ENCODE measurements at places on chromosomes 12 and 14.

DNA sequence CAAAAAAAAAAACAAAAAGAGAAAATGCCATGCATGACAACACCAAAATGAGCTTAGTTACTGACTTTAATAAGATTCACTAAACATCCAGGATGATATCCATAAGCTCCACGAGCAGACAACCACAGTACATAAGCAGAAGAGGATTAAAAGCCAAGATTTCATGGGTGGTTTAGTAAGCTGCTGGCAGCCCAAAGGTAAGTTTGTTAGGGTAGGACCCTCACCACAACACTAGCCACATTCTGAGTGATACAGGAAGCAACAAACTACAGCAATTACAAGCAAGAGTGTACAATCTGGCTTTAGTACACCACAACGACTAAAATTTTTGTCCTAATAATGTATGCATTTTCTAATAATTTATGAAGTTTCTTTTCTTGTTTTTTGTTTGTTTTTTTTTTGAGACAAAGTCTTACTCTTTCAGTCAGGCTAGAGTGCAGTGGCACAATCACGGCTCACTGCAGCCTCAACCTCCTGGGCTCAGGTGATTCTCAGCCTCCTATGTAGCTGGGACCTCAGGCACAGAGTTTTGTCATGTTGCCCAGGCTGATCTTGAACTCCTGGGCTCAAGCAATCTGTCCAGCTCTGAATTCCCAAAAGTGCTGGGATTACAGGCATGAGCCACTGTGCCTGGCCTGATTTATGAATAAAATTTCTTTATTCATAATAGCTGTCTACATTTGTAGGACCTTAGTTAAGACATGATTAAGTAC, 221.4 kb downstream of the MED13L start:
- no peak for DNase-seq

GRCh38 chr12:96445691-96446583, 43.4 kb upstream of the CFAP54 start:
- DNase-seq, result peak; percentile 61

GRCh38 chr12:68352067-68352466, 19.9 kb upstream of the MDM1 start:
- DNase-seq, result no peak

DNA sequence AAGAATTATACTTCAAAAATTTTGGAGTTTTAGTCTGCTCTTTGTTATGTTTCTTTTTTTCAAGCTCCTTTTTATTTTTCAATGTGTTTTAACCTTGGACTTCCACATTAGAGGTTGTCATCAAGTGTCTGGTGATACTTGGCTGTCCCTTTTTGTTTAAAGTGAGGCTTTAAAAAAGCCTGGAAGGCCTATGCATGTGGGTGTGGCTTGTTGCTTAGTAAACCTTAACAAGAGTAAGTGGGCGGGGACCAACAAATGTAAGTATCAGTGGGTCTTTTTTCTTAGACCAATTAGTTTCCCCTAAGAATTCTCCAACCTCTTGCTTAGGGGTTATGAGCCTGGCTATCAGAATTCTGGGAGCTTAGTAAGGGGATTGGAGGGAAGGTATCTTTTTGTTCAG, 26.4 kb downstream of the HCFC2 start:
- no peak for DNase-seq

- no peak for DNase-seq
Measured at GRCh38 chr14:35212471-35213142, 79.6 kb upstream of the PSMA6 start.

DNA sequence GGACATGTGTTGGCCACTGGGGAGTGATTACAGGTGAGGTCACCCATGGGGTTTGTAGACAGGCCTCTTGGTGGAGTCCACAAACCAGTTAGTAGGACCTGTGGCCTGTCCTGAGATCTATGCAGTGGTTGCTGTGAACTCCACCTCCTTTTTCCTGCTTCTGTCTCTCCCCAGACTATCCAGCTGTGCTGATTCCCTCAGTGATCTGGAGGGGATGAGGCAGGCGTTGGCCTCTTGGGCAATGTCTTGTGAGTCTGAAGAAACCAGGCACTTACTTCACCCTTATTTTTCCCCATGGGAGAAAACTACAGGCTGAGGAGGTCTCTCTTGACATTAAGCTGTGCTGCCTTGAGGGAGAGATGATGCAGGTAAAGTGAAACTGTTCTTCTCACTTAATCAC, 257.2 kb upstream of the PRICKLE1 start:
- no peak for DNase-seq

GRCh38 chr14:58460772-58461171, 33.3 kb downstream of the KIAA0586 start:
- DNase-seq, result no peak

- DNase-seq, result no peak
Measured at GRCh38 chr12:44054281-44054680, 218.4 kb downstream of the TMEM117 start.

DNA sequence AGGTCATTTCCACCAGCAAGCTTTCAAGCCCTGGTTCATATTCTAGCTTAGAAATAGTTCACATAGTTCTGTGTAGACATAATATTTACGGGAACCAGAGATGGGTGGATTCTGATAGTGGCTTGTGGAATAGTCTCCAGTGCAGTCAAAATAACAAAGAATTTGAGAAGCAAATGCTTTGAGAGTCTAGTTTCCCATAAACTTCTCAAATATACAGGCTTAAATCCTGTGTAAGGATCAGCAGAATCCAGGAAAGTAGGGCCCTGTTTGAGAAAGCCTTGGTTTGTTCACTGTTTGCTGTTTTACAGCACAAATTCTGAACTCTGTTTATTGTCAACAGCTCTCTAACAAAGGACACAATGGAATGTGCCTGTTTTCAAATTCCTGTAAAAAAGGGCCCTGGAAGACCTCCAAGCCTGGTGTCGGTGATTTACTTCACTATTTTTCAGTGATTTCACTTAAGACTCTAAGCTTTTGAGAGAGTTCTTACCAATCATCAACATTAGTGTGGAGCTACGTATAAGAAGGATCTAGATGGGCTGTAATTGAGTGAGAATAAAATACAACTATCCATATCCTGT, 11.4 kb upstream of the FOS start:
- DNase-seq, result no peak

DNA sequence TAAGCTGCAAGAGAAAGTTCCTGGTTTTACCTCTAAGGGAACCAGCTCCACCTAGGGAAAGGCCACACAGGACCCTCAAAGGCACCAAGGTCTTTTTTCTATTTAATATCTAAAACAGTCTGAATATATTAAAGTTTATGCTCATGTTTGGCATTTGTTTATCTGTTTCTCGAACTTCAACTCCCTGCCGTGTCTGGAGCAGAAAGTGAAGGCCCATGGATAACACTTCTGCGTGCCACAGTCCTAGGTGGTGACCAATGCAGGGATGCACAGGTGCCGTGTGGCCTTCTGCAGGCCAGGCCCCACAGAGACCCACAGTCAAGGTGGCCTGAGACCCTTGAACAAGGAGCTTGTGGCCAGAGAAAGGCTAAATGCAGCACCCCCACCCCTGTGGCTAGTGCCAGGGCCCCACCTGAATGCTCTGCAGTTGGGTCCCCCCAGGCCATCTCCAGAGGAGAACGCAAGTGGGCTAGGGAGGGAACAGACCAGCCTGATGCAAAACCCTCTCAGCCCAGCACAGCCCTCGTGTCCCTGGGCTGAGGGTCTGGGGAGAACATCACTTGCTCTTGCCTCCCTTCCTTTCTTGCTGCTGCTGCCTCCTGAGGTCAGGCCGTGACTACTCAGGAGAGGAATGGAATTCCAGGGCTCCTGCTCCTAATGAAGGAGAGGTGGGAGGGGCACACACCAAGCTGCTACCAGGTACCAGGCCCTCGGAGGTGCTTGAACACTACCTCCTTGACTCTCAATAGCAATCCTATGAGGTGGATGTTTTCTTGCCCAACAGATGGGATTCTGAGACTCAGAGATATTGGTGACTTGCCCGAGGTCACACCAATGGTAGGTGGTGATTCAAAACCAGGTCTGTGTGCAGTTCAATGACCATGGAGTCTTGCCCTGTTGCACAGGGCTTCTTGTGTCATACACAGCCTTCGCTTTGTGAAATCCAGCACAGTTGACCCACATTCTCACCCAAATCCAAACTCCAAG, 45.4 kb downstream of the PSMA6 start:
- DNase-seq, result no peak

GRCh38 chr12:13347241-13348043, 150.9 kb downstream of the EMP1 start:
- DNase-seq, result no peak

GRCh38 chr14:96160076-96160912, 44.3 kb upstream of the BDKRB2 start:
- no peak for DNase-seq

GRCh38 chr12:3988519-3989217, 115.5 kb upstream of the PARP11 start:
- peak; percentile 26 for DNase-seq

DNA sequence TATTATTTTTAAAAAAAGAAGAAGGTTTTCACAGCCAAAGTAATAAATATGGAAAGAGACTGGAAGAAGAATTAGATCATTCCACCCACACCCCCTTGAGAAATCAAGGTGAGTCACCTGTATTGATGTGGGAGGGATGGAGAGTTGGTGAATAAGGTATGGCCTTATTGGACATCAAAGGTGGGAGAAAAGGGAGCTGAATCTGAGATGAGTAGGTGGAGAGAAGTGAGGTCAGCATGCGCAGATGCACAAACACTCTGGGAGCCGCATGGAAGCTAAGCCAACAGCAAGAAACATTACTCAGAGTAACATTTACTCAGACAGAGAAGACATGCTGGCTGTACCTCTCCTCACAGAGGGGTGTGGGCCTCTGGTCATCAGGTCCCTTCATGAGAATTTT, 113.1 kb upstream of the FOXG1 start:
- DNase-seq, result no peak

GRCh38 chr14:78227248-78228077, 57.3 kb downstream of the NRXN3 start:
- no peak for DNase-seq

DNA sequence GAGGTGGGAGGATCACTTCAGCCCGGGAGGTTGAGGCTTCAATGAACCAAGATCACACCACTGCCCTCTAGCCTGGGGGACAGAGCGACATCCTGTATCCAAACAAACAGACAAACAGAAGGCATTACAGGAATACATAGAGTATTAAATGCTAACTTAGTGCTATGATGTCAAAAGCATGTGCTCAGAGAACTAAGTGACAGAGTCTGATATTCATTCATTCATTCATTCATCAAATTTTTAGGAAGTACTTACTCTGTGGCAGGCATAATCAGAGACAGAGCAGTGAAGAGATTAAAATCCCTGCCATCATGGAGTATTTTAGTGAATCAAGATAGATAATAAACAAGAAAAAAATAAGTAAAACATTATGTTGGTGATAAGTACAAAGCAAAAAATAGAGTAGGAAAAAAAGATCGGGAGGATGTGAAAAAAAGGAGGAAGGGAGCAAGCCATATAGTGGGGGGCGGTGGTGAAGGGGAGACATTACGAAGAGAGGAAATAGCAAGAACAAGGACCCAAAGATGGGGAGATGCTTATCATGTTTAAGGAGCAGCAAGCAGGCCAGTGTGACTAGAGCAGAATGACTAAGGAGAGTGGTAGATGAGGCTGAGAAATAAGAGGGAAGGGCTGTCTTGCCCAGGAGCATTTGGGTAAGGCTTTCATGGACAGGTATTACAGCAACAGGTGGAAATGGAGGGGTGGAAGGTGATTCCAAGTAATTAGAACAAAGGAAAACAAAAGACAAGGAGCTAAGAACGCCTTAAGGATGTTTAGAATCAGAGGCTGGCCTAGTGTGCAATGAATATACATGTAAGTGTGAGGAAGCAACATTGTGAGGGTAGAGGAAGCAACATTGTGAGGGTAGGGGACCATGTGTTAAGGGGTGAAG, 2.8 kb downstream of the MAP4K5 start:
- no peak for DNase-seq

- peak; percentile 34 for DNase-seq
Measured at GRCh38 chr12:6140651-6141447, 16.4 kb upstream of the VWF start.

GRCh38 chr12:78698747-78699146, 165.8 kb upstream of the SYT1 start:
- DNase-seq, result no peak

DNA sequence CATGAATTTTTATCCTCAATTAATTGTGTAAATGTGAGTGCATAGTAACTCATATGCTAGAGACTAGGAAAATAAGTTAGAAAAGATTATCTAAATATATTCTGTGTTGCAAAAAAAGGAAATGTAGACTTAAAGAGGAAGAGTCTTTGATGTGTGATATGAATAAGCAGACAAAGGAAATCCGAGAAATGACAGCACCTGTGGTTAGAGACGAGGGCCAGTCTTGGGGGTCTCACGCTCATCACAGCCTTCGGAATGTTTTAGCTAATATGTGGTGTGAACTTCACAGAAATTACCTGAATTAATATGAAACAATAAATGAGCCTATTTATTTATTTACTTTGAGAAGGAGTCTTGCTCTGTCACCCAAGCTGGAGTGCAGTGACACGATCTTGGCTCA, 11.6 kb downstream of the ATP6V0A2 start:
- no peak for DNase-seq

DNA sequence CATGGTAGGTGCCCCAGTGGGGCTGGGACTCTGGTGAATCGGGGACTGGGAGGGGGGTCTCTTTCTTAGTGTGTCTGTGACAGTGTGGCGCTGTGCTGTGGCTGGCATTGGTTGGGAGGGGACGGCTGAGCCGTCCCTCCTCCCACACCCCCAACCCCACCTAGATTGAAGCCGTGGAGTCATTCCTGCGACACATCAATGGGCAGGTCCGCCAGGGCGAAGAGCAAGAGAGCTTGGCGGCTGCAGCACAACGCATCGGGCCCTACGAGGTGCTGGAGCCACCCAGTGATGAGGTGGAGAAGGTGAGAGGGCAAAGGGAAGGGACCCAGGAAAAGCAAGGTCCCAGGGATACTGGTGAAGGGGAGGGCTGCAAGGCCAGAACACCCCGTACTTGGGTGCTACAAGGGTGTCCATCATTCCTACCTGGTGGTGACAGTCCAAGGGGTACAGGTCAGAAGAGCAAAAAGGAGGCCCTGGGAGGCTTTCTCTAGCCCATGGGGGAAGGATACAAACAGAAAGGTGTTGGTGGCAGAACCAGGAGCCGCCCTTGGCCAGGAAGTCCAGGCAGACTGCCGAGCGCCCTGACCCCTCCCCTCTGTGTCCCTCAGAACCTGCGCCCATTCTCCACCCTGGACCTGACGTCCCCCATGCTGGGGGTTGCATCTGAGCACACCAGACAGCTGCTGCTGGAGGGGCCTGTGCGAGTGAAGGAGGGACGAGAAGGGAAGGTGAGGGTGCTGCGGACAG, 7.4 kb downstream of the PLEKHG6 start:
- no peak for DNase-seq

DNA sequence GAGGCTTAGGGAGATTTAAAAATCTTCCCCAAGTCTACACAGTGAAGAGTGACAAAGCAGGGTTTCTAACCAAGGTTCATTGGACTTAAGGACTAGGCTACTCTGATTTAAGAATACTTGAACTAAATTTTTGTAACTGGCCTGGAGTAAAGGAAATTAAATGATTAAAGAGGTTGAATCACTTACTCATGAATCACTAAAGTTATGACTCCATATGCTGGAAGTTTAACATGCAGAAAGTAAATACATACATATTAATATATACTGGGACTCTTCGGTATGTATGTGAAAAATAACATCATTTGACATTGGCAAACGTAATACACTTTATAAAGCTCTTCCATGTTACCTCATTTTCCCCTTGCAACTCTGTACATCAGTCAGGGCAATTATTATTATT, 322.9 kb downstream of the KCNH5 start:
- DNase-seq, result no peak
